T-helper 22 cell (primary cell): ENCODE measurements at places on chromosomes 2 and 18.

GRCh38 chr2:215479536-215480240 lies 43.8 kb upstream of the FN1 start:
- DNase-seq: no peak

- DNase-seq: no peak
These were observed 15.9 kb upstream of the IL1R1 start for GRCh38 chr2:102126660-102127059.

GRCh38 chr18:2851771-2852170 lies 5.0 kb downstream of the EMILIN2 start:
- DNase-seq: no peak

GRCh38 chr2:207896525-207897285 lies 127.0 kb upstream of the FZD5 start:
- no peak for DNase-seq

DNA sequence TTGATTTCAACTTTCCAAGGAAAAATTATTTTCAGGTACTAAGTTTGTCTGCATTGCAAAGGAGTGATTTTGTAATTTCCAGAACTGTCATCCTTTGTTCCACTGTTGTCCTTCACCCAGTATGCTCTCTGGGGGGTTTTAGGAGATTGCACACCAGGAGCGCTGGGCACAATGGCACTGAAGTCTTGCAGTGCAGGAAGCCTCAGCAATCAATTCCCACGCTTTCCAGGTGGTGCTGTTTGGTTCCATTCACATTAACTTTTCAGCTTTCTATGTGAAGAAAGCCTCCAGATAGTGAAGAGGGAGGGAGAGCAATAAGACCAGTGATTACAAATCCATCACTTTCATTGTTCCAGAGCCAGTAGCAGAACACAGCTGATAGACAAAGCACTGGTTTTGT lies 344.0 kb upstream of the VWC2L start:
- DNase-seq: no peak
